ENCODE measurements at places on chromosomes 11 and 22.
A peak's percentile ranks its signal among the peaks of the same experiment; 100 is the strongest.

DNA sequence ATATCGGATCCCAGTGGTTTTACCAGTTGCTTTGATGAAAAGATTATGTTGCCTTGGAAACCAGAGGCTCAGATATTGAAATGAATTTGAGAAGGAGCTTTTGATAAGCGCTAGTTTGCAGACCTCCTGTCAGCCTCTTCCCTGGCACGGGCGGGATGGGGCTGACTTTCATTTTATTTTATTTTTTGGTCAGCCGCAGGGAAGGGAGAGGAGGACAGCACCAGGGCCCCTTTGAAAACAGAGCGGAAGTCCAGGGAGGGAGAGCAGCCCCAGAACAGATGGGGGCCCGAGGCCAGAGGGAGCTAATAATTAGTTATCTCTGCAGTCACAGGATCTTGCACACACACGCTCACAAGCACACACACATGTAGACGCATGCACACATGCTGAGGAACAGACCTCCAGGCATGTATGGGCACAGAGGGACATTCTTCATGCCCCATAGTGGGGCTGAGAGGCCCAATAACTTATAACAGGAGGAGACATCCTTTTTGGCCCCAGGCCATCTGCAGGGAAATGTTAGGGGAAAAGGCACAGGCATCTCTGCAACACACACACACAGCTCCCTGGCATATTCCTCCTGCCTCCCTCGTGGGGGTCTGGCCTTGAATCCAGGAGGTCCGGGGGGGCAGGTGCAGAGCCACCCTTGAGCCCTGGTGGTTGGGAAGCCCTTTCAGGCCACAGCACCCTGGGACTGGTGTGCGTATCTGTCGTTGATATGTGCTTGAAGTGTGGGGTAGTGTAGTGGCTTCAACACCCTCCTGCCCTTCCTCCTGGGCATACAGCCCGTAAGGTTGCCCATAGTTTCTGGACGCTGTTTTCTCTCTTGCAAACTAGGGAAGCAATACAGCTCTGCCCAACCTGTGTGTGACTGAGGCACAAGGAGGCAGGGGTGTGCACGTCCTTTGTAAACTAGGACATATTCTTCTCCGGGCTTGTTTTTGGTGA lies 117.3 kb downstream of the CEP164 start:
- DNase-seq, result no peak

DNA sequence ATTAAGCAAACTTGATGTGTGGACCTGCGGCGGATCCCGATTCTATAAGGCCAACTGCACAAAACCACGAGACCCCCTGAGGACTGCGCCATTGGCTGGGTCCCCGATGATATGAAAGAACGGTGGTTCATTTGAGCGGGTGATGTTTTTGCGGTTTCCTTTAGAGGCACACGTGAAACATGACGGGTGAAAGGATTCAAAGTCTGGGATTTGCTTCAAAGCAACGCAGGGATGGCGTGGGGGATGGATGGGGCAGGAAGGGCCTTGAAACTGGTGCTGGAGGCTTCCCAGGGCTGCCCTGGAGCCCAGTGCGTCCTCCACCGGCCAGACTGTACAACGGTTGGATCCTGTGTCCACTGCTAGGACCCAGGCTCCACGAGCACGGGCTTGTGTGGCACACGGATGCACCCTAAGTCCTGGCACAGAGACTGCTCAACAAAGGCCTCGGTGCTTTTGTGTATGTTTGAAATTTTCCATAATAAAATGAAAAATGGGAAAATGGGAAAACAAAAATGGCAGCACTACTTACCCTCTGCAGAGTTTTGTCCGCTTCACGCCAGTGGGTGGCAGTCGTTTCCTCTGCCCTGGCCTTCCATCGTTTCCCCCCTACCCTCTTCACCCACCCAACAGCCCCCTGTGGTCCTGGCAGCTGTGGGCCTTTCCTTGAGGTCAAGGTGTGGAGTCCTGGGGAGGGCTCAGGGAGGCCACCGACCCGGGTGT lies 3.6 kb downstream of the ASCL2 start:
- DNase-seq, result no peak

- DNase-seq, result no peak
Measured at GRCh38 chr11:37364246-37364839, 766.3 kb upstream of the RAG2 start.

DNA sequence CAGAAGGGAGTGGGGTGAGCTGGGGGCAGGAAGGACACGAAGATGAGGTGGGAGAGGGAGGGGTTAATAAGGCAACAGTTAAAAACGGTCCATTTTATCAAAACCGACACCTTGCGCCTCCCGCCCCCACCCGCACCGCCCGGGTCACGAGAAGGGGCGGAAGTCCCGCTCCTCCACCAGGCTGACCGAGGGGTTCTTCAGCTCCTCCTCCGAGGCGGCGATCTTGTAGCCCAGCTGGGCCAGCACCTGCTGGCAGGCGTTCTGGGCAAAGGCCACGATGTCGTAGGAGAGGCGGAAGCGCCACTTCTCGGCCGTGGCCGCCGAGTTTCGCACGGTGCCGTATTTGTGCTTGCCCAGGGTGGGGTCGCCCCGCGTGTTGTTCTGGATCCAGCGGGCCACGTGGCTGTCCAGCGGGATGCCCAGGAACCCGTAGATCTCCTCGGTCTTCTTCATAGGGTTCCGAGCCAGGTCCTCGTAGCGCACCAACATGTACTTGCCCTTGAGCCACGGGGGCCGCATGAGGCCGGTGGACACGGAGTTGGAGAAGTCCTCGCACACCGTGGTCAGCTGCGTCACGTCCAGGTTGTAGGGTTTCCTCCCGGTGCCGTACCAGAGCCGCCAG lies 15.8 kb downstream of the CHST1 start:
- no peak for DNase-seq

GRCh38 chr22:45777046-45777851 lies 105.6 kb downstream of the ATXN10 start:
- DNase-seq, result no peak

DNA sequence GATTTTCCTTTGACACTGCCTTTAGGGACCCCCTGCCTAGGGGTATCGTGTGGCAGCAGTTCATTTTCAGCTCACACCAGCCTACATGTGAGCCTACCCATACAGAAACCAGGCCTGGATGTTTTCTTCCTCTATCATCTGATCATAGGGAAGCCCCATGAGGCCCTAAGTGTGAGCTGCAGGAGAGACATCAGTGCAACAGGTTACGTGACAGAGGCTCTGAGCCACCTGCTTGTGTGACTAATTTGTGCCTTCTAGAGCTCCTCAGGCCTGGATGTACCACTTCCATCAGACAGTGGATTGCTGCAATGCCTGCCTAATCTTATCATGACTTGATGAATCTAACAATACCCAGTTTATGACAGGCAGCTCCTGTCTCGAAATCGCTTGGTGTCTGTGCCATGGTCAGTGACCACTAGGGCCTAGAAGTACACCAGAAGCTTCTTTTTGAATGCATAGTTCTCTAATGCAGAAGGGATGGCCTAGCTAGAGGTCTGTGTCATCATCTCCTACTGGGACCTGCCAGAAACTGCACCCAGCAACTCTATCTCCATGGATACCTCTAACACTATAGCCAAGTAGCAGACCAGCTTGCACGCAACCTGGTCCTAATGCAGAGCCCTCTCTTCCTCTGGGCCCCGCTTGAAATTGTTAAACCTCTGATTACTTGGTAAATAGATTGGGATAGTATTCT lies 109.7 kb upstream of the CLPB start:
- no peak for DNase-seq

DNA sequence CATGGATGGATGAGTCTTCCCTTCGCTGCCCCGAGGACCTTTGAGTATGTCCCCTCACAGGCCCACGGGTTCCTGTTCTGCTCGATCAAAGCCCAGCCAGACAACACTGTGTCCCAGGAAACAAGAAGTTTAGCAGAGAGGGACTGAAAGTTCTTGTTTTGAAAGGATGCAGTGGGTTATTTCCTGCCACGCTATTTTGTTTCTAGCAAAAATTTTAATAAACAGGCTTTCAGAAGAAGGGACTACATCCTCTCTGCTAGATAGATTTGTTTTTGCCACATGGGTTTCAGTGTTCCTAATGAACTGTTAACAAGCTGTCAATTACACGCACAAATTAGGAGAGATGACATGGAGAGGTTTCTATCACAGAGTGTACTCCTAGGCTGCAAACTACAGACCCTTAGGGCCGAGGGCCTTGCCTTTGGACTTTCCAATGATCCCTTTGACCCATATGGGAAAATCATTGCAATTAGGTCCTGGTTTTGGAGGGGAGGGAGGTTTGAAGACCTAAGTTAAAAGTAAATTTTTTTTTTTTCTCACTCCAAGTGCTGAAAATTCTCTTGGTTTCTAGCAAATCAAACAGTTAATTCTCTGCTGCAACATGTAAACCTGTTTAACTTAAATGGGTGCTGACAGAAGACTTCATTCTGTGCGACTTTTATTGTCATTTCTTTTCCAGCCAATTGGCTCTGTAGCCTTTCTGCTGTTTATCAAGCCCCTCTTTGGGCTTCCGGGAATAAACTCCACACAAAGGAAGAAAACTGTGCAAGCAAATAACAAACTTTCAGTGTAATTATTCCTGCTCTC lies 81.4 kb downstream of the RCN1 start:
- no peak for DNase-seq

DNA sequence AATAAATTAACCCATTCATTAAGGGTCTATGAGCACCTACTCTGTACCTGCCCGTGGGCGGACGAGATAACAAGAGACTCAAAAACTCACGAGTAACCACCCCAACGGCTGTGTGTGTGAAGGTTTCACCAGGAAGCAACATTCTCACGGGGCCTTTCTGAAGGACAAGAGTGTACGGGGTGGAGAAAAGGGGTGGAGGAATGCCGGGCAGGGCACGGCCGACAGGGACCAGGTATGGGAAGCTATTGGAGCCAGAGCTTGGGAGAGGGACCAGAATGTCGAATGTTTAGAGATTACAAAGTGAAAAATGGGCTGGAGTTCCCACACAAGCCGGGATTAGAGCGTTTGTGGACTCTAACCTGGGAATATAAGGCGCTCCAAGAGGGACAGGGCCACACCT lies 1.6 kb downstream of the KMT5B start:
- DNase-seq, result no peak

DNA sequence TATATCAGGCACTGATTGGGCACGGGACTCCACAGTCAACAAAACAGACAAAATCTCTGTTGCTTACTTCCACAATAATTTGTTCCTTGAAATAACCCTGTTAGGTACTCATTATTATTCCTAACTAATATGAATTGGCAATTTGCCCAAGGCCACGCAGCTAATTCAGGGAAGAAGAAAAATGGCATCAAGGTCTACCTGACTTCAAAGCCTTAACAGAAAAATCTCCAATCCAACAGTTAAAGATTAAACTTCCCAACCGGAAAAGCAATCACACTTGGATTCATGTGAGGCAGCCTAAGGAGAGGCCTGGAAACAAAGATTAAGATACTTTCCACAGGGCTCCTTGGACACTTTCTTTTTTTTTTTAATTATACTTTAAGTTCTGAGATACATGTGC lies 68.9 kb downstream of the PRCP start:
- no peak for DNase-seq

DNA sequence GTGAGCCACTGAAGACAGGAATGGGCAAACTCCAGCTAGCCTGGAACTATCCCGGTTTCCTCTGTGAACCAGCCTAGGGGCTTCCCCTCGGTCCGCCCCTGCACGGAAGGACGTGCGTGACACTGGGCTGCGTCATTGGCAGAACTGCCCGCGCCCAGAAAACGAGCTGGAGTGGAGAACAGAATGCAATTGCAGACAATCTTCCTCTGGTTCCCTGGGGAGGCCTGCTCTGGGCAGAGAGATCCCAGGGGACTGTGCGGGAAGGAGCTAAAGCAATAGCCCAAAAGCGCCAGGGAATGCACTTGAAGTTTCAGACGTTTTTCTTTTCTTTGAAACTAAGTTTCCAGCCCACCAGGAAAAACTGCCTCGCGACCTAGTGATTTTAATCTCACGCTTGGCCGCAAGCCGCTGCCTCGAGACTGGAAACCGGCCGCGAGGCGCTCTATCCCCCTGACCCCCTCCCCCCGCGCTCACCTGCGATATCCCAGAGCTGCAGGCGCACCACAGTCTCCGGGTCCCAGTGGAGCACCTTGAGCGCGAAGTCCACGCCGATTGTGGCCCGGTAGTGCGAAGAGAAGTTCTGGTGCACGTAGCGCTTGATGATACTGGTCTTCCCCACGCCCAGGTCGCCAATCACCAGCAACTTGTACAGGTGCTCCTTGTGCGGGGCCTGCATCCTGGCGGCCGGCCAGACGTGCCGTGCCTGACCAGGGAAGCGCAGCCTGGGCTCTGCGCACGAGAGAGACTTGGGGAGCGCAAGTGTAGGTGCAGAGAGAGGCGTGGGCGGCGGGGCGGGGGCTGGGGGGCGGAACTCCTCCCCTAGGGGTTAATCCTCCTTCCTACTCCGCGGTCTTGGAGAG lies at the start of gene RAB38:
Gene RAB38 (minus strand): TSS at position 735 of the 860 bp plus-strand sequence. CDS start 59 bp downstream, at position 676.
- peak; percentile 48 for DNase-seq

- no peak for DNase-seq
Measured at GRCh38 chr11:93122535-93123235, 75.1 kb downstream of the SLC36A4 start.

GRCh38 chr11:112522536-112522935 lies 261.9 kb upstream of the PLET1 start:
- no peak for DNase-seq

GRCh38 chr11:130523609-130524008 lies 75.2 kb downstream of the ADAMTS15 start:
- peak; percentile 61 for DNase-seq

GRCh38 chr11:18776324-18776723 lies 15.3 kb downstream of the PTPN5 start:
- no peak for DNase-seq

DNA sequence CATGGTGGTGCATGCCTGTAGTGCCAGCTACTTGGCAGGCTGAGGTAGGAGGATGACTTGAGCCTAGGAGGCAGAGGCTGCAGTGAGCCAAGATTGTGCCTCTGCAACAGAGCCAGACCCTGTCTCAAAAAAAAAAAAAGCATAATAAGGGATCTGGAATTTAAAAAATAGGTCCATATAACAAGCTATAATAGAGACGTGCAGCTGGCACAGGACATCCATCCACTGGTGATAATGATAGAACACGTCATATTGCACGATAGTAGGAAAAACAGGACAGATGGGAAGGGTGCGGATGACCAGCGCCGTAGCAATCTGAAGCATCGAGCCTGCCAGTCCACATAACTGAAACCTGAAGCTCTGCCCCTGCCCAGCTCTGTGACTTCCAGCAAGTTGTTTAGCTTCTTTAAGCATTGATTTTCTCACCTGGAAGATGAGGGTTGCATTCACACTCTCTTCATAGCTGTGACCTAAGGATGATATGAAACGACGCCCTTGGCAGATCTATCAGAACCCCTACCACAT lies 60.3 kb upstream of the PRODH start:
- DNase-seq, result no peak

- peak; percentile 6 for DNase-seq
Measured at GRCh38 chr22:33438273-33438672, 380.1 kb upstream of the SYN3 start.

DNA sequence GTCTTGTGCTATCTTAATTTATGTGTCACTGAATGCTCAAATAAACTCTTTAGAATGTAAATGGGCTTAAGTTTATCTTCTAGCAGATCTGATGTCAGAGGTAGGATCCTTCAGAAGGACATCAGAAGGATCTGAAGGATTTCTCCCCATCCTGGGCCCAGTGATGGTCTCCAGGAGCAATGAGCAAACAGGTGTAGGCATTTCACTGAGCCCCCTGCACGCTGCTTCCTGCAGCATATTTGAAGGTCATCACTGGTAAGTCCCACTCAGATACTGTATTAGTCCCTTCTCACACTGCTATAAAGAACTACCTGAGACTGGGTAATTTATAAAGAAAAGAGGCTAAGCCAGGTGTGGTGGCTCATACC lies 4.5 kb downstream of the GSTP1 start:
- DNase-seq, result no peak

GRCh38 chr11:101516546-101516945 lies 67.3 kb downstream of the TRPC6 start:
- DNase-seq, result no peak
